ENCODE measurements at places on chromosomes 6 and 20.

DNA sequence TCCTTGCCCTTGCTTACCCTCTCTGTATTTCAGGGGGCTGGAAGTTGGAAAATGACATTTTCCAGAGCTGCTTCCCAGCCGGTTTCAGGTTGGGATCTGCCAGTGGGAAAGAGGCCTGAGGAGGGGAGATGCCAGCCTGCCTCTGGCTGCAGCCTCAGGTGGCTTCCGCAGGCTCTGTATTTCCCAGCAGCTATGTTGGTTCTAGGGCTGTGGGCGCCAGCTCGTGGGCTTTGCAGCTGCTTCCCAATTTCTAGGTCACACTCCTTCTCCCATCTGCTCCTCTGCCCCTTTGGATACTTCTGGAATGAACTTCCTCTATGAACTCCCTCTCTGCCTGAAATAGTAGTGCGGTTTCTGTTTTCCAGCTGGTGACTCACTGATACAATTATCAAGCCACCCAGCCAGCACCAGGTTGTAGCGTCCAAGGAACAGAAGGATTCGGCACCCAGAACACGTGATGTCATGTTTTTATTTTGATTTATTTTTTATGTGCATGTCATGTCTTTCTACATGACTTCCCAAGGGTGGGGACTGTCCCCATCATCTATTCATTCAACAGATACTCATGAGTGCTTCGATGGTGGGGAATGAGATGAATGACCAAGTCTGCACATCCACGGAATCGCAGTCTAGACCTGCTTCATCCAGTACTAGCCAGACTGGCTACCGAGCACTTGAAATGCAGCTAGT, 38.0 kb downstream of the TGM2 start:
- DNase-seq = peak; percentile 27

DNA sequence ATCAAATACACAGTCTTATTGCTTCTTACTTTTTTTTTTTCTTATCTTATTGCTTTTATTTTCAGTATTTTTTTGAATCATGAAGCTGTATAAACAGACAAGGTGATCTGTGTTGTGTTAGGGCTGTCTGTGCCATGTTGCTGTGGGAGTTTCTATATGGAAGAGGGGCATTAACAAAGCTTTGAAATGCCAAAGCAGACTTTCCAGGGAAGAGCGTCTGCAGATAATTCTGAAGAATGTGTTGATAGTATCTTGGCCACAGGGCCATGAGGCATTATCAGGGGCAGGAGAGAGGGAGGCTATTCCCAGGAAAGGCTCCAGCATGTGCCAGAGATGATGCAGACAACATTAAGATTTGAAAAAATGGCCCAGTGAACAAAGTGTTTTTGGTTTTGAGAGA, 354.5 kb downstream of the UTRN start:
- no peak for DNase-seq

DNA sequence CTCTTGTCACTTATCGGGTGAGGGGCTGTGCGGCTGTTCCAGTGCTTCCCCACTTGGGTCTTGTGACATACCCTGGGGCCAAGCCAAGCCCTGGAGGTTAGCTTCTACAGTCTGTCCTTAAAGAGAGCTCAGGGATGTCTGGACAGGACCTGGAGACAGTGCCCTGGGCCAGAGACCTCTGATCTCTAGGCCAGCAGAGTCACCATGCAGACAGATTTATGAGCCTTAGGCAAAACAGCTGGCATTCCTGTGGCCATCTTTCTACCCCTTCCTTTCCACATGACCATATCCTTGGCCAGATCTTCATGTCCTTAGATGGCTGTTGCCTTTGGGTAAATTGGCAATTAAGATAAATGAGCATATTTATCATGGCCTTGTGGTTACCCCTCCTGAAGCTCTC, 678.6 kb downstream of the MAFB start:
- DNase-seq = no peak

DNA sequence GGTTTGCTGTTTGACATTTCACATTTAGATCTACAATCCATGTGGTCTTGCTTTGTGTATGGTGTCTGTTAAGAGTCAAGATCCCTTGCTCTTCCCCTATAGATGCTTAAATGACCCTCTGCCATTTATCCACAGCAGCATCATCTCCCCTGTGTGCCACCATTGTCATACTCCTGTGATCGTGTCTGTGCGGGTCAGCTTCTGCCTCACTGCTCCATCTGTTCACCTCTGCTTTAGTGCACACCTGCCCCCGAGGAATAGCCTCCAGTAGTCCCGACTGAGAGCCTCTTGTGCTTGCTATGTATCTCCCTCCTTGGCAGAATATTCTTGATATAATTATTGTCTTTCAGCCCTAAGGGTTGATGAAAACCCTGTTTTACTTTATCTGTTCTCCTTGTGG, 551.2 kb downstream of the CDH26 start:
- no peak for DNase-seq

- no peak for DNase-seq
Observed at GRCh38 chr6:106181664-106182418, 95.7 kb downstream of the PRDM1 start.

DNA sequence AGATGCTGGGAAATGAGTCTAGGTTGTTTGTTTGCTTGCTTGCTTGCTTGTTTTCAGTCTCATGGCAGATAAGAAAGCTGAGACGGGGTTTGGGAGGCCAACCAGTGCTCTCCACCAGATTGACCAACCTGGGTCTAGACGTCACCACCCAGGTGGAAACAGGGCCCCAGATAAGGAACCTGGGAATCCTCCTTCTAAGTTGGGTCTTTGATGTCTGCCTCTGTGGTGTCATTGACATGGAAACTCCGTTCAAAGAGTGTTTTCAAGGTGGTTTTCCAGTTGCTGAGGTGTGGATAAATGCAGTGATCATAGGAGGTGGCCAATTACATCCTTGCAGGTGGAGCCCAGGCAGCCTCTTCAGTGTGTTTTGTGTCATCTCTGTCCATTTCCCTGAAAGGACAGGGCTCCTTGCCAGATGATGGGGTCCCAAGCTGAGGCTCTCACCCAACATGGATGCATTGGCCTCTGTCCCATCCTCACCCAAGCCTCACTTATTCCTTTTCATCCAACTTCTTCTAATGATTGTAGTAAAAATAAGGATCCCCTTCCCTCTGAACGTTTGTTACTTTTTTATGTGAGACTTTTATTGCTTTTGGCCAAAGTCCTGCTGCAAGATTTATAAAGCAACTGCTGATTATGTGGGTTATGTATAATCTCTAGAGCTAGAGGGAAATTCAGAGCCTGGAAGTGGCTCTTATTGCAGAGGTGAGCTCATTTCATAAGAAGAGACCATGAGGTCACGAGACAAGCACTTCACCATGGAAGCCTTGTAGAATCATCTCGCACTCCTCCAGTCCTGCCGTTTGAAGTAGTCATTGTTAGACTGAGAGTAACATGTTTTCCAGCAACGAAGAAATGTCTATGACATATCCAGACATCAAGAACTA, 32.0 kb upstream of the SYNDIG1 start:
- no peak for DNase-seq

GRCh38 chr20:33518071-33518470, 28.2 kb downstream of the CBFA2T2 start:
- no peak for DNase-seq

DNA sequence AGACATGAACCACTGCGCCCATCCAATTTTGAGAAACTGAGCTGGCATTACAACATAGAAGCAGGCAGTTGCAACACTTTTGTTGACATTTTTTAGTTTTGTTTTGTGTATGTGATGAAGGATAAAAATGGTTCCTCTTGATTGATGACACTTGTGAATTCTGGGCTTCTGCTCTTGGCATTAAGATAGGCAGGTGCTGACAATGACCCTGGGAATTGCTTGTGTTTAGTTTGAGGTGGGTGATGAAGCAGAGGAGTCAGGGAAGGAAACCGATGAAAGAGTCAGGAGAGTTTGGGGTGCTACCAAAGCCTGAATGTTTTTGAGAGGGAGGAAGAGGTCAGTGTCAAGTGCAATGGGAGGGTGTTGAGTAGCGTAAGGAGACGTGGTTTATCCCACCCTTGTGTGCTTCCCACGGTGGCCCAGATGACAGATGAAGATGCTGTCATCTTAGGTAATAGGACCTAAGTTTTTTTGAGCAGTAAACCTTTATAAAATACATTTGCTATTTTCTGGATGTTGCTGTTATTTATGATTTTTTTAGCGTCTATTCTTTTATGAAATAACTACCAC, 19.4 kb downstream of the CDS2 start:
- DNase-seq = no peak

DNA sequence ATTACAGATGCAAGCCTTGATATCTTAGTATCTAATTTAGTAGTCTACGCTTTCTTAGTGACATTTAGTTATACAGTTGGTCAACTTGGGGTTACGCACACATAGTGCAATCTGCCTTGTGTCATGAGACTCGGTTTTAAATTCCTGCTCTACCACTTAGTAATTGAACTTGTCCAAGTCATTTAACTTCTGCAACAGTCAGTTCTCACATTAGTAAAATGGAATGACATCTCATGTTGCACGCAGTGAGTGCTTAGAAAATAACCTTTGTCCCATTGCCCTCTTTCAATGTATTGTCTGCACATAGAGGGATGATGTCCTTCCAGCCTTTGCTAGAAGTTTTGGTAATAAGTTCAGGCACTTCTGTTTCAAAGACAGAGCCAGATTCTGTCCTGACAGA, 48.6 kb downstream of the TMEM170B start:
- no peak for DNase-seq

- DNase-seq = peak; percentile 58
Observed at GRCh38 chr6:90294614-90294988, 2.0 kb downstream of the BACH2 start.
